Fibroblast of mammary gland (primary cell): ENCODE measurements at places on chromosomes 13 and 19.

DNA sequence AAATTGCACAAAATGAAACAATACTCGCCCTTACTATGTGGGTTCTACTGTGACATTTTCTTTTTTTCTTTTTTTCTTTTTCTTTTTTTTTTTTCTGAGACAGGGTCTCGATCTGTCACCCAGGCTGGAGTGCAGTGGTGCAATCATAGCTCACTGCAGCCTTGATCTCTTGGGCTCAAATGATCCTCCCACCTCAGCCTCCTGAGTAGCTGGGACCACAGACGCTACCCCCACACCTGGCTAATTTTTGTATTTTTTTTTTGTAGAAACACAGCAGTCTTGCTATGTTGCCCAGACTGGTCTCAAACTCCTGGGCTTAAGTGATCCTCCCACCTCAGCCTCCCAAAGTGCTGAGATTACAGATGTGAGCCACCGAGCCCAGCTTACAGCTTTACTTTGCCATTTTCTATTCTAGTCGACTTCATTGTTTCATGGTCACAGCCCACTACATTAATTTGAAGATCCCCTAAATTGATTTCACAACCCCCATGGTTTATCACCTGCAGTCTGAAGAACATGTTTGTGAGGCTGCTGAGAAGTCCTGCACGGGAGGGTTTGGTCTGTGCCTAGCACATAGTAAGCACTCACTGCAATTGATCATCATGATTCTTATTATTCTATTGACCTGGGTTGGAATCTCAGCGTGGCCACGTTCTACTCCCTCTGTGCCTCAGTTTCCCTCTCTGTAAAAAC is 3.8 kb downstream of the BCL3 start:
- DNase-seq, result no peak

- DNase-seq, result peak; percentile 34
These were observed at the start of gene MYH14 for GRCh38 chr19:50203281-50204080. MYH14 (plus strand) TSS chr19:50203622; CDS start chr19:50210366, 6,744 bp downstream.

GRCh38 chr13:40585911-40586471 is 80.5 kb downstream of the FOXO1 start:
- peak; percentile 62 for DNase-seq

GRCh38 chr19:52691215-52691610 is 43.6 kb downstream of the ZNF611 start:
- no peak for DNase-seq

DNA sequence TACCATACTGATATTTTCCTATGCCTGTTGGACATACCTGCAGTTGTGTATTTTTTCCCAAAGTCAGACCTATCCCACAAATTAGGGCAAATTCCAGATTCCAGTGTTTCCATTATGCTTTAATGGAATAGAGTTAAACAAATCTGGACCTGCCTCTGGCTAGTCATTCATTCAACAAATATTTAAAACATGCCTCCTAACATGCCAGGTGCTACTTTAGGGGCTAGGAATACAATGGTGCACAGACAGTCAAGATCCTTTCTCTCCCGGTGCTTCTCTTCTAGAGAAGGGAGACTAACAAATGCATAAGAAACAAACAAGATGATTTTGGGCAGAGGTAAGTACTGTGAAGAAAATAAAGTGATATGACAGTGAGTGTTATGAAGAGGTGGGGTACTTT is 7.5 kb upstream of the WDFY2 start:
- no peak for DNase-seq

DNA sequence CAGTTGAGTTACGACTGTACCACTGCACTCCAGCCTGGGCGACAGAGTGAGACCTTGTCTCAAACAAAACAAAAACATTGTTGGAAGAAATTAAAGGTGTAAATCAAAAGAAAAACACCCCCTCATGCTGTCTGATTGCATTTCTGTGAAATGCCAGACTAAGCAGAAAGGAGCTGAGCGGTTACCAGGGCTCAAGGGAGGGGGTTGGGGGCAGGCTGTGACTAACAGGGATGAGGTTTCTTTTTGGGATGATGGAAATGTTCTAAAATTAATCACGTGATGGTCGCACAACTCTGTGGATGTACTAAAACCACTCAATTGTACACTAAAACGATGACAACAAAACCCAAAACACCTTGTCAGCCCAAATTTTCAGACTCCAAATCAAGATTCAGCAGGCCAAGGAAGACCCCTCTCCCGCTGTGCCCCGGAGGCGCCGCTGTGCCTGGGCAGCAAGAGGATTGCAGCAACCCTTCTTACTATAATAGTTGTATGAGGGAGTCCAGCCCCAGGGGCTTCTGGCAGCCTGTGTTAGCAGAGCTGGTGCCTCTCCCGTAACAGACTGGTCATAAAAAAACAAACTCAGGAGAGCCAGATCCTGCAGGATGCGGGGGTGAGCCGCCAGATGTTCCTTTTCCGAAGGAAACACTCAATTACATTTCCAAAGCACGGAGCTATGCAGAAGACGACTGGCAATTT is 20.9 kb downstream of the CAPS start:
- peak; percentile 86 for DNase-seq

DNA sequence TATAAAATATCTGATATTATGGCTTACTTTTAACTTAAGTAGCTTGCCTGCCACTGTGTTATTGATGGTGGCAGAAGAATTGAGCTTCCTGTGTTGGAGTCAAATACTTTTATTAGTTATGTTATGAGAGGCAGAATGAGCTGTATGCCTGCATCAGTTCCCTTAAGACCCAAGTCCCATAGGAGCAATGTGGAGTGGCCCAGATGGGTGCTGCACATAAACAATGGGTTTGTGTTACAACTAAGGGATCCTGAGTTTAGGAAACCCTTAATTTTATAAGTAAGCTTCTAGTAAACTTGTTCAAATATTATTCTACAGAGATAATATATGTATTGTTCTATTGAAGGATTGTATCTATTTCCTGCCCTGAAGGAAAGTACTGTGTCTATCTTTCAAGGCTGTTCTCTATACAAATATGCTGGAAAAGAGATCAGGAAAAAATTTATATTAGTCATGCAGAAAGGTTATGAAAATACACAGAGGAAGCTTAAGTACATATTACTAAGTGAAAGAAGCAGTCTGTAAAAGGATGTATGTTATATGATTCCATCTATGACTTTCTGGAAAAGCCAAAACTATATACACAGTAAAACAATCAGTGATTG is 2018.0 kb upstream of the PCDH20 start:
- DNase-seq, result peak; percentile 39

- no peak for DNase-seq
These were observed 7.7 kb downstream of the ARHGAP45 start for GRCh38 chr19:1074544-1075283.

DNA sequence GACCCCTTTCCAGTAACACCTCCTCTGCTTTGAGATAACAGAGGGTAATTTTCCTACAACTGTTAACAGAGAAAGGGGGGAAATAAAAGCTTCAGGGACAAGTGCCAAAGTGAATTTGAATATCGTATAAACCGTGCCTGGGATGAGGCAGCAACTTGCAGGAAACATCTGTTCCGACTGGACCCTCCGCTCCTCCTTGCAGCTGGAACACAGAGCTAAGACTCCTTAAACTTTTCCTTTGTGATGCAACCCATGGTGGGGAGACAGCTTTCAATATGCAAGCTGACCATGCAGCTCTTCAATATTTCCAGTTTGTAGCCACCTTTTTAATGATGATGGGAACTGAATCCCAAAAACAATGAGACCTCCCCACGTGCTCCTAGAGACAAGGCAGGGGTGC is 432.6 kb downstream of the ZNF536 start:
- DNase-seq, result no peak

GRCh38 chr19:50377051-50377461 is 799 bp downstream of the NR1H2 start:
- DNase-seq, result peak; percentile 17

DNA sequence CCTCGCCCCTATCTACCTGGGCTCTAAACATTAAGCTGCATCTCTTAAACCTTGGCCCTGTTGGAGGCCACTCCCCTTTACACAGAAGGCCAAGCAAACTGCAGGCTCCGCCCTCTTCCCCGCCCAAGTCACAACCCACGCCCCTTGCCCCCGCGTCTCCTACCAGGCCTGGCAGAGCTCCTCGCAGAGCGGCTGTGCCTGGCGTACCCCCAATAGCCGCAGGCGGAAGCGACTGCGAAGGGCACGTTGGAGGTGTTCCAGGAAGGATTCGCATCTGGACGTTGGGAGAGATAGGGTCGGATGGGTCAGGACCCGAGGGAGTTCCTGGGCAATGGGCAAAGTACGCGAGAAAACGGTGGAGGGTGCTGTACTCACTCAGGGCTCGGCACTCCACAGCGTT is 5.9 kb downstream of the RTBDN start:
- peak; percentile 33 for DNase-seq

- DNase-seq, result no peak
These were observed 68.3 kb downstream of the ATP8A2 start for GRCh38 chr13:25440061-25440460.

- no peak for DNase-seq
These were observed 36.8 kb downstream of the ACSBG2 start for GRCh38 chr19:6172074-6172863.

DNA sequence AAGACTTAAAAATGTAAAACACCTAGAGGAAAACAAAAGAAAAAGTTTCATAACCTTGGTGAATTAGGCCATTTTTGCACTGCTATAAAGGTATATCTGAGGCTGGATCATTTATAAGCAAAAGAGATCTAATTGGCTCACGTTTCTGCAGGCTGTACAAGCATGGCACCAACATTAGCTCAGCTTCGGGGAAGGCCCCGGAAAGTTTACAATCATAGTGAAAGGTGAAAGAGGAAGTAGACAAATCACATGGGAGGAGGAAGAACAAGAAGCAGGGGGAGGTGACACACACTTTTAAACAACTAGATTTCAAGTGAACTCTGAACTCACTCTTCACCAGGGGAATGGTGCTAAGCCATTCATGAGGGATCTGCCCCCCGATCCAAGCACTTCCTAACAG is 1358.5 kb upstream of the PCDH9 start:
- DNase-seq, result no peak

GRCh38 chr13:94700051-94700535 is 12.3 kb downstream of the SOX21 start:
- no peak for DNase-seq

- DNase-seq, result no peak
These were observed 40.9 kb downstream of the GJA3 start for GRCh38 chr13:20119960-20120359.

DNA sequence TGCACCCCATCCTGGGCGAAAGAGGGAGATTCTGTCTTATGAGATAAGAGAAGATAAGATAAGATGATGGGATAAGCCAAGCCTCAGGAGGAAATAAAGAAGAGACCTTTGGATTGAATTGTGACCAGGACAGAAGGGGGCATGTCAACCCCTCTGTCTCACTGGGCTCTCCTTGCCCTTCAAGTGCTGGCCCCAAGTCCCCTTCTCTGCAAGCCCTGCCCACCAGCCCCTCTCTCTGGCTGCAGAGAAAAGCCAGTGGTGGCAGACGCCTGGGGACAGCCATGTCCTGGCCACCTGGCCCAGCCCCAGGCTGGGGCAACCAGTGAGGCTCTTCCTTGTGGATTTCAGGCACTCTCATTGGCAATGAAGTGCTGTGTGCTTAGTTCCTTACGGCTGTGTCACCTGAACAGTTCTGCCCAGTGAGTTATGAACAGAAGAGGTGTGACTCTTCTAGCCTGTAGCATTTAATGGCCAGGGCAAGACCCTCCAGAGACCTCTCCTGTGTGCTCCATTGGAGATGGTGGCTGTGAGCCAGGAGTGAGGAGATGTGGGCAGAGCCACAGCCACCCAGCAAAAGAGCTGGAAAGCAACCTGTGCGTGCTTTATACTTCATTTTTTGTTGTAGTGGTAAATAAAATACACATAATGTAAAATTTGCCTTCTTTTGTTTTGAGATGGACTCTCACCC is 6.1 kb upstream of the BTBD2 start:
- DNase-seq, result no peak

GRCh38 chr13:87198371-87198770 is 472.8 kb upstream of the SLITRK5 start:
- DNase-seq, result no peak

DNA sequence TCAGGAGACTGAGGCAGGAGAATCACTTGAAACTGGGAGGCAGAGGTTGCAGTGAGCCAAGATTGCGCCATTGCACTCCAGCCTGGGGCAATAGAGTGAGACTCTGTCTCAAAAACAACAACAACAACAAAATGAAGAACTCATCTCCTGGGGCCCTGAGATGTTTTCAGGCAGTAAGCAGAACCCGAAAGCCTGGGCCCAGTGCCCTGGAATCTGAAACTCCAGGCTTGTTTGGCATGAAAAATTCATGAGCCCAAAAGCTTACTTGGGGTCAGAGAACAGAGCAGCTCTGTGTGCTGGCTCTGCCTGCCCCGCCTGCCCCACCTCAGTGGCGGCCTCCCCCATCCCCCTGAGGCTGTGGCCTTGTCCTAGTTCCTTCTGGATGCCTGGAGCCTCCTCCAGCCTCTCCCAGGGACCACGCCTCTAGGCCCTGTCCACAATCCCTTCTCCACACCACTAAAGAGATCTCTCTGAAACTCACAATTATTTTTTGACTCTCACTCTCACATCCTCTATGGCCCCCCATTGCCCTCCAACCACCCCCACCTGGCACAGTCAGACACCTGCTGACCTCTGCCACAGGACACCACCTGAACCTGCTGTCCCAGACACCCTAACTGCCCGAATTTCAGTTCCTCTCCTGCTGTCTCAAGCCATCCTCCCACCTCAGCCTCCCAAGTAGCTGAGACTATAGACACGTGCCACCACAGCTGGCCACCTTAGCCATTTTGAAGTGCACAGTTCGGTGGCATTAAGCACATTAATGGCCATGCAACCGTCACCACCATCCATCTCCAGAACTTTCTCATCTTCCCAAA is 6.9 kb upstream of the AP1M2 start:
- DNase-seq, result no peak

DNA sequence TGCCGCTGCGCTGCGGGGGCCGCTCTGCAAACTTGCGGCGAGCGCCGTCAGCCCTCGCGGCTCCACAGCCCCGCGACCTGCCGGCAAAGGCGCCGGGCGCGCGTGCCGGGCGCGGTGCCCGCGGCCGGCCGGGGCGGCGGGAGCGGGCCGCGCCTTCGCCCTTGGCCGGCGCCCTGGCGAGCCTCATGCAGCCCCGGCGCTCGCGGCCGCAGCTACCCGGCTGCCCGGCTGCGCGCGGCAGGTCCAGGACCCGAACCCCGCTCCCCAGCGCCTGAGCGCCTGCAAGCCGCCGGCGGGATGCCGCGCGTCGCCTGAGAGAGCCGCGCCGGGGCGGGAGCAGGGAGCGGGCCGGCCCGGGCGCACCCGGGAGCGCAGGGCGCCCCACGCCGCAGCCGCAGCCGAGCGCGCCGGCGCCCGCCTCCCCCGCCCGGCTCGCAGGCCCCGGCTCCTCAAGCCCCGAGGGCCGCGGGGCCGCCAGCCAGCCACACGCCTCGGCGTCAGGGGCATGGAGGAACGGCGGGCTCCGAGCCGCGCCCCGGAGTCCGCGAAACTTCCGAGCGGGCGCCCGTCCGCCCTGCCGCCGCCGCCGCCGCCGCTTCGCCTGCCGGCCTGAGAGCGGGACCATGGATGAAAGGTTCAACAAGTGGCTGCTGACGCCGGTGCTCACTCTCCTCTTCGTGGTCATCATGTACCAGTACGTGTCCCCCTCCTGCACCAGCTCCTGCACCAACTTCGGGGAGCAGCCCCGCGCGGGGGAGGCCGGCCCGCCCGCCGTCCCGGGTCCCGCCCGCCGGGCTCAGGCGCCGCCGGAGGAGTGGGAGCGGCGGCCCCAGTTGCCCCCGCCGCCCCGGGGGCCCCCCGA is 564 bp downstream of the HS6ST3 start:
- peak; percentile 2 for DNase-seq

- DNase-seq, result no peak
These were observed 1606.3 kb upstream of the MIR17HG start for GRCh38 chr13:89740994-89741685.
